GM03348 (cell line): ENCODE measurements at places on chromosomes 12 and 14.

DNA sequence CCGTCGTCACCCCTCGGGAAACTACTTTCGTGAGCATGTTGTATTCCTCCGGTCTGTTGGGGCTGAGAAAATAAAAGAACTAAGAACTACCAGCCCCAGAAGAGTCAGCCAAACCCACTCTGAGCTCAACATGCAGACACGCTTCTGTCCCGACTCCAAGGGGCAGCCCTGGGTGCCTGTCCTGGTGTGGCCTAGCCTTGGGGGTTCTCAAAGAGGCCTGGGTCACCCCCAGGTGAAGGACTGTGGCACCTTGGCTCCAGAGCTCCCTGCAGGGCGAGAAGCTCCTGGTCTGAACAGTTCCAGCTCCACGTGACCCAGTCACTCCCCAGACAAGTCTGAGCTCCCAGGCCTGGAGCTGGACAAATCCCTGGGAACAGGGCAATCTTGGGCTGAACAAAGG is 87.0 kb downstream of the VWF start:
- DNase-seq = no peak

- no peak for DNase-seq
Measured at GRCh38 chr14:83905157-83905556, 1624.8 kb upstream of the FLRT2 start.

GRCh38 chr12:121861636-121862254 is 3.1 kb upstream of the HPD start:
- DNase-seq = no peak

DNA sequence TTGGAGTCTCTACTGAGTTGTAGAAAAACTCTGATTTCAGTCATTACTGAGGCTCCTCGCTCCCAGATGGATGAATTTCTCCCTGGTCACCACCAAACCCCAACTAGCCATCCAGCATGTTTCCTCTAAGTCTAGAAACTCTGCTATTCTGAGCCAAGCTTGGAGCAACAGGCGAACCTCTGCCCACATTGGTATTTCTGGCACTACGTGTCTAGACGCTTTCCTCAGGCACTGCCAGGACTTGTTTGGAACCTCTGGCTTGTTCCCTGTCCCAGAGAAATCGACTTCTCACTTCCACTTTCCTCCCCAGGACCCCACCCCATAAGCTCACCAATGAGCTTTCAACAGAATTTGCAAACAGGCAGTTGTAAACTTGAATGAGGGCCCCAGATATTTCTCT is 27.6 kb downstream of the WSCD2 start:
- DNase-seq = no peak

DNA sequence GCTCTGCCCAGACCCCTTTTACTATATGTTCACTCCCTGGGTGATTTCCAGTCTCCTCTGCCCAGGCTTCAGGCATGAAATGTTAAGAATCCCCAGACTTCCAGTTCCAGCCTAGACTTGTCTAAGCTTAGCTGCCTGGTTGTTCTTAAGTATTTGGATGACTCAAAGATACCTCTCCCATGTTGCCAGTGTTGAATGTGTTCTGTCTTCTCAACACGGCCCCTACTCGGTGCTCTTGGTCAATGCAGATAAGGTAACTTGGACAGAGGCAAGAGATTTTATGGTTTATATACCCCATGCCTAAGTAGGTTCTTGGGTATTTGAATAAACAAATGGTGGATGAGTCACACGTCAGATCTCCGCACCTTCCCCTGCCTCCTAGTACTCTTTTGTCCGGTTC is 13.6 kb downstream of the PIWIL1 start:
- no peak for DNase-seq

- DNase-seq = peak; percentile 74
Measured at GRCh38 chr12:85626001-85626783, 210.0 kb downstream of the RASSF9 start.

- no peak for DNase-seq
Measured at GRCh38 chr14:41521891-41522290, 84.8 kb upstream of the LRFN5 start.

GRCh38 chr12:98002887-98003493 is 512.4 kb upstream of the TMPO start:
- DNase-seq = peak; percentile 5

DNA sequence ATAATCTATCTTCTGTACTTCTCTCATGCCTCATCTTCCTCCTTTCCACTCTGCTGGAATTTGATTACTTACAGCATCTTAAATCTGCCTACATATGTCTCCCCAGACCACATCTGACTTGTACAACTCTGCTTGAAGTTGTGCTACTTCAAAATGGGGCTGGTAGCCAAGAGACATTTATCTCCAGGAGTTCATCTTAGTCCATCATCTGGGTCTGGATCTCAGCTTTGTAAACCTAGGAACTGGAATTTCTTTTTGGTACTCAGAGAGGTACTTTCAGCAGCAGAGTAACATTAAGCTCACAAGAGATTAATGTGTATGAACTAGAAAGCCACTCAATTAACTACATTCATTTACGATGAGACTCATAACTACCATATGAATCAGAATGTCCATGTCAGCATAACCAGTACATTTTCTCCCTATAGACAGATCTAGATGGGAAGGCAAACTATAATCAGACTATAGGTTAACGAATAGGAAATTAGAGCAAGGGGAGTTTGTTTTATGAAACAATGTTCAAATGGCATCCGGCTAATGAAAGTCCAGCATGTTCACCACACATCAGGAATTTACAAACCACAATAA is 178.8 kb downstream of the CEP128 start:
- DNase-seq = no peak

DNA sequence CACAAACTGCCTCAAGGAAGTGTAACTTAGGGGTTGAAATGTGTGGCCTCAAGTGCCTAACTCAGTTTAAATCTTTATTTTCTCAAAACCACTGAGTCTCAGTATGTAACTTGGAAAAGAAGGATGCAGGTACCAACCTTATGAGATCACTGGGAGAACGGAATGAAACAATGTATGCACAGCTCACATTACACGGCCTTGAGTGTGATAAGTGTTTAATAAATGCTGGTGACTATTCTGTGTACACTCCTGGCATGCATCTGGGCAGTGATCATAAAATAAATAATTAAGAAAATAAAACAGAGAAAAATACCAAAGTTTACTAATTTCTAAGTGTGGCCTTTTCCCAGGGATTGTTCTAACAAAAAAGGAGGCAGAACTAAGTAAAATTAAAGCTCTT is 974.5 kb upstream of the FLRT2 start:
- no peak for DNase-seq

GRCh38 chr12:100346660-100347059 is 10.2 kb upstream of the SLC17A8 start:
- DNase-seq = no peak

GRCh38 chr14:34322940-34323418 is 139.1 kb downstream of the SPTSSA start:
- peak; percentile 79 for DNase-seq

GRCh38 chr12:131239384-131240094 is 285.8 kb downstream of the ADGRD1 start:
- no peak for DNase-seq

GRCh38 chr12:53062977-53063707 is 13.3 kb downstream of the TNS2 start:
- DNase-seq = no peak

DNA sequence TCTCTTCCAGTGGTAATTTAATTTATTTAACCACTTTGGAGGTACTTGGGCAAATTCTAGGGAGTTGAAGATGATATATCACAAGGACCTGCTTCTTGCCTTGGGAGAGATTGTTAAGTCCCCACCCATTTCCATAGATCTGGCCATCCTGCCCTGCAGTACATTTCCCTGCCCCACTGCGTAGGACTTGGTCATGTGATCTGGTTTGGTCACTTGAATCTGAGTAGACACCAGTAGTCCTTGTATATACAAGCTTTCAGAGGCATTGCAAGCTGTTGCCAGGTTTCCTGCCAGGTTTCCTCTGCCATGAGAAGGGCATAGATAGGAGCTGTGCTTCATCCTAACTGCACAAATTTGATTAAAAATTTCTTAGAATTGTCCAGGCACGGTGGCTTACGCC is 200.0 kb downstream of the ADAMTS20 start:
- no peak for DNase-seq

- no peak for DNase-seq
Measured at GRCh38 chr12:45697371-45697770, 32.1 kb upstream of the ARID2 start.

DNA sequence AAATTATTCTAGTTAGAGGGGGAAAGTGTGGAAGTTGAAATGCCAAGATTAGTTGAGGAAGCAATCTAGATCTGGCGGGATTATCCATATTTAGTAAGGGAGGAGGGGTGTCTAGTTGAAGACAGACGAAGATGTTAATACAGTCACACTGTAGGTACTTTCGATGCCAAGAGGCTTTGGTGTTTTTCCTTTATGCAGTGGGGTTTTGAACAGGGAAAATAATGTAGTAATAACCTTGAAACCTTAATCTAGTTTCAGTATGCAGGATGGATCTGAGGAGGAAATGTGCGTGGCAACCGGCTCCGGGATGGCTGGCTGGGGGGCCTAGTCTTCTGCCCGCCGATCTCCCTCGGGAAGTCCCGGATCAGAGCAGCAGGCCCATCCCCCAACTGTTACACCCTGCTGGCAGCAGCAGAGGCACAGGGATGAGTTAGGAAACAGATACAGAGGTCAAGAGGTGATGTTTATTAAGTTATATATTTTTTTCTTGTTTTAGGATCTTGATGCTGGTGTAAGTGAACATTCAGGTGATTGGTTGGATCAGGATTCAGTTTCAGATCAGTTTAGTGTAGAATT is 27.4 kb downstream of the MDM2 start:
- no peak for DNase-seq

DNA sequence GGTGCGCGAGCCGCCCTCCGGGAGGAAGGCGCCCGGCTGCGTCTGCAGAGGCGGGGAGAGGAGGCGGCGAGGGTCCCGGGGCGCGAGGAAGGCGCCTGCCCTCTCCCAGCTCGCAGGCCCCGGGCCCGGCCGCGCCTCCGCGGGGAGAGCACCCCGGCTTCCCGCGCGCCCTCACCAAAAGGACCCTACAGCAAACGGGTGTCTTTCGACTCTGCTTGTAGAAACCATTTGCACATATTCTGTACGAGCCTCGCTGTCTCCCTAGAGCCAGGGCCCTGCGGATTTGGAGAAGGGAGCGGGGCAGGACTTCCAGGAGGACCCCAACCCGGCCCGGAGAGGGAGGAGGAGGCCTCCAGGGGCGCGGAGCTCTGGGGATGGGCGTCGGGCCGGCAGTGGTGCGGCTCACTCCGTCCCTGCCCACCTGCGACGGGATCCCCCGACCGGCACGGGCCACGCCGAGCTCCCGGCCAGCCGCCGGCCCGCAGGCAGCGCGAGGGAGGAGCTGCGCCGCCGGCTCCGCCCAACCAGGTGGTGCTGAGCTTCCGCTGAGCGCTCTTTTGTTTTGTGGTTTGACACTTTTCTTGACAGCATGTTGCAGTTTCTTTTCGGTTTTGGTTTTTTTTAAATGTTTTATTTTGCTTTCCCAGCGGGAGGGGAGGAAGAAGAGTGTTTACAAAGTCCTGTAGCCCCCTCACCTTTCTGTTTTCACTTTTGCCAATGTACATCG is 103.3 kb upstream of the FKBP4 start:
- no peak for DNase-seq

- DNase-seq = no peak
Measured at GRCh38 chr12:38547586-38547985, 231.0 kb downstream of the ALG10B start.

GRCh38 chr14:106021832-106022231 is 495.4 kb downstream of the TMEM121 start:
- no peak for DNase-seq

DNA sequence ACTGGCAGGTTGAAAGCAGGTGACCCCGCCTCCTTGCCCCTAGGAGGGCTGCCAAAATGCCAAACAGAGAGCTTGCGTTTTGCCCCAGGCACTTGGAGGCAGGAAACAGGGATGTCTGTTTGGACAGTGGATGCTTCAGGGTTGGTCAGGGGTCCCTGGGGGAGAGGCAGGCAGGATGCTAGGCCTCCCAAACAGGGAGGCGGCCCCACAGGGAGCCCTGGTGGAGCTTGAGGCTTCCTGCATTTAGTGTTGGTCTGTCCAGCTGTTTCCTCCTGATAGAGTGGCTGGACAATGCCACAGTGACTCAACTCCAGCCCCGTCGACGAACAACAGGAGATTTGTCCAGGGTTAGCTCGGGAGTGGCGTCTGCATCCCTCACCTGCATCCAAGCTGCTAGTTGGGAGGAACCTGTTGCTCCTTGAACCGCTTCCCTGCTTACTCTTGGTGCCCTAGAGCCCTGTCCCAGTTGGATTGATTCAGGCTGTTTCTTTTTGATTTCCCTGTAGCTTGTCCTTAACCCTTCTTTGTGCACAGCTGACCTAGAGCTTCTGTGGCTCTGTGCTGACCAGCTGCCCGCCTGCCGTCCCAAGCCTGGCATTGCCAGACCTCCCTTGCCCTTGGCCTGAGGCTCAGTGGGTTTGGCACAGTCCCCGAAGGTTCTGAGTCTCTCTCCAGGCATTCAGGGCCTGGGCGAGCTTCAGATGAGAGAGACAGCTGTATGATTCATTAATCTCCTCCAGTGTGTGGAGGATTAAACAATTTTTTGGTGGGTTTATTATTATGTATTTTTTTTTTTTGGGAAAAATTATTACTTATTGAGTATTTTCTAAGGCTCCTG is 45.9 kb downstream of the TSPAN9 start:
- peak; percentile 85 for DNase-seq

DNA sequence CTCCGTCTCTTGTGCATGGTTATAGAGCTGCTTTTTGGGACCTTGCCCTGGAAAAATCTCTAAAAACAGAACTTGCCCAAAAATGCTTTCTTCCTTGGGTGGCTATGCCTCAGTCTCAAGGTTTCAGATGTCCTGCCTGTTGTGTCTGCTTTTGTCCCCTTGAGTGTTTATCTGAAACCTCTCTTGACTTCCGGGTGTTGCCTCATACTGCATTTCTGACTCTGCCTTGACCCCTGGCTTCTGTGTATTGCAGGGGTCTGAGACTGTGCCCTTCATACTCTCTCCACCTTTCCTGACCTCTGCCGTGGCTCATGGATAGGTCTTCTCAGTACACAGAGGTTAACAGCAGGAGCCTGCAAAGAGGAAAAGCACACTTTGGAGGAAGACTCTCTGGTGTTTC is 124.8 kb upstream of the NTF3 start:
- no peak for DNase-seq

DNA sequence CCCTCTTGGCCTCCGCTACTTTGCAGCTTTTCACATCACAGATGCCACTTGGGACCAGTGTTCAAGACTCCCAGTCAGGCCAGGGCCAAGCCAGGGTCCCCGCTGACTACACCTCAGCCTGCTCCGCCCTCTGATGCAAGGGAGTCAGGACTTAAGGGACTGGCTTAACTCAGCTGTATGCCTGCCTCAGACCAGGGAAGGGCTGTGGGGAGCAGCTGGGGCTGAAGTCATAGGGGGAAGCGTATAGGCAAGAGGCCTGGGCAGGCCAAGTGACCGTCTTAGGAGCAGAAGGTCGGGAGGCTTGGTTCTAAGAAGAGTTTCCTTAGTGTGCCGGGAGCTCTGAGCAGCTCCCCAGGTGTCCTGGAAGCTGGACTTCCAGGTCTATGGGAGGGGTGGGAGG is 21.9 kb downstream of the KDM2B start:
- no peak for DNase-seq

- no peak for DNase-seq
Measured at GRCh38 chr14:48527832-48528231, 852.4 kb upstream of the MDGA2 start.
